Right renal pelvis (tissue), 4 donors: ENCODE measurements at places on chromosomes 3 and 15.
A peak's percentile ranks its signal among the peaks of the same experiment; 100 is the strongest.

DNA sequence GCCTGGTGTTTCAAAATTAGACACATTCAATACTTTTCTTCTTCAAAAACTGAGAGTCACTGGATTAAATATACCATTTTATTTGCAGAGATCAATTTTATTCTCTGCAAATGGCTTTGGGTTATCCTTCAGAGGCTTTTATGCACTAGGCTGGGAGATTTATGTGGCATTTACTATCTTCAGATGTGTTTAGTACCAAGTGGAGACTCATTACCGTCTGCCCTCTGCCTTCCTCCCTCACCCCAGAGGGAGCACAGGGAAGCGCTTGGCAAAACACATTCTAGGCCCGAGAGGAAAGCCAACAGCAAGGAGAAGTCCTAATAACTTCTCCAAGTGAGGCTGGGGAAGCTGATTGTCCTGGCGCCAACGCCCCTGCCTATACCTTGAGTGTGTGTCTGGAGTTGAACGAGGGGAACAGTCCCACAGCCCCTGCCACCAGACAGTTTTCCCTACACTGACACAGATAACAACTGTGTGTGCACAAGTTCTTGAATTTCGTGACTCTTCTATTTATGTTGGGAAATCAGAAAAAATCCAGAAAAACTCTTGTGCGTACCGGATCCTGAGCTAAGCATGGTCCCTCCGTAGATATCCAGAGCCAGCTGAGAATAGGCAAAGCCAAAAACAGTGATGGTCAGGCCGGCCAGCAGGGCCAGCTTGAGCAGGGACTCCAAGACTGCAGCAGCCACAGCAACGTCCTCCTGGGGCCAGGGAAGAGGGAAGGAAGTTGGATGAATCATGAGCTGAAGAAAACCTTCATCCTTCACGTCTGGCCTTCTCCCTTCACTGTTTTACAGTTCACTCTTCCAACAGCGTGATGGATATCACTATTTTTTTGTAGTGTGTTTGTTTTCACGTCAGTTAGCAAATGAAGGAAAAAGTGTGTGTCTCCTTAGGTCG lies 26.6 kb downstream of the RFT1 start:
- no peak for DNase-seq

DNA sequence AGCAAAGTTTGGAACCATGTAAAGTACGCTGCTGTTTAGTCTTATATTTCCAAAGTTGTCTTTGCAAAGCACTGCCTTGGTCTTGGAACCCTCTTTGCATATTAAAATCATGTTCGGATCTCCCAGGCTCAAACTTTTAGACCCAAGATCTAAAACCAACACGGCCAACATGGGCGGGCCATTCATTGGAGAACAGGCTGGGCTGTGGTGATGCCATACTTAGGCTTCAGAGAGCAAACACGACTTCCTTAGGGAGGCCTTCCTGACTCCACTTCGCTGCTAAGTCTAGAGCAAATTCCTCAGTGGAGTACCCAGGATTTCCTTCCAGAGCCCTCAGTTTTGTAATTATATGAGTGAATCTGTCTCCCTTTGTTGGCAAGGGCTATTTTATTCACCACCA lies 3.5 kb downstream of the MAN2C1 start:
- no peak for DNase-seq

GRCh38 chr3:9198899-9199335 lies 50.5 kb downstream of the SRGAP3 start:
- no peak for DNase-seq

DNA sequence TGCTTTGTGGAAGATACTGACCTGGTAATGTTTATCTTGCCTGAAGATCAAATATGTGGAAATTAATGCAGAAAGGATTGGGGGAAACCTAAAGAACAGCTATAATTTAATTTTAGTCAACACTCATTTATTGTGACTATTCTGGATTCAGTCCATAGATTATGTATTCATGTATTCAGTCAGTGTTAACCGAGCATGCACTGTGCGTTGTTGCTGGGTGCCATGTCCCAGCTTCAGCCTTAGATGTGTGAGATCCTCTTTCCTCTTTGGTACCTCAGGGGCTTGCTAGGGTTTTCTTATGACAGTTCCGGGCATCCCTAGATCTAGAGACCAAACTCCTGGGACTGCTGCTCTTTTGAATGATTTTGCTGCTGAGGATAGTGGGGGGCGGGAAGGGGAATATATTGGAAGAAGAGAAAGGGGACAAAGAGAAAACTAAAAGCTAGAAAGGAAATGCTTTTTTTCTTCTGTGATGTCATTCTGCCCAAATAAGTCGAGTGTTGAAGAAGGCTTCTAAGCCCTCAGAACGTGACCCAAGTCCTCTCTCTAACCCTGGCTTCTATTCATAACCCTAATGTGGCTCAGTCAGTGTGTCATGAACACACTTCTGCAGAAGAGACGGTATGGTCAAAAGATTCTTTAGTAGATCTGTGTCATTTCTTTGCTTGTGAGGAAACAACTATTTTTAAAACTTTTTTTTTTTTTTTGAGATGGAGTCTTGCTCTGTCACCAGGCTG lies 33.5 kb downstream of the STARD9 start:
- DNase-seq: no peak

GRCh38 chr3:99332718-99333117 lies 305.7 kb upstream of the COL8A1 start:
- DNase-seq: no peak

GRCh38 chr3:98892263-98892662 lies 9.2 kb downstream of the DCBLD2 start:
- no peak for DNase-seq

DNA sequence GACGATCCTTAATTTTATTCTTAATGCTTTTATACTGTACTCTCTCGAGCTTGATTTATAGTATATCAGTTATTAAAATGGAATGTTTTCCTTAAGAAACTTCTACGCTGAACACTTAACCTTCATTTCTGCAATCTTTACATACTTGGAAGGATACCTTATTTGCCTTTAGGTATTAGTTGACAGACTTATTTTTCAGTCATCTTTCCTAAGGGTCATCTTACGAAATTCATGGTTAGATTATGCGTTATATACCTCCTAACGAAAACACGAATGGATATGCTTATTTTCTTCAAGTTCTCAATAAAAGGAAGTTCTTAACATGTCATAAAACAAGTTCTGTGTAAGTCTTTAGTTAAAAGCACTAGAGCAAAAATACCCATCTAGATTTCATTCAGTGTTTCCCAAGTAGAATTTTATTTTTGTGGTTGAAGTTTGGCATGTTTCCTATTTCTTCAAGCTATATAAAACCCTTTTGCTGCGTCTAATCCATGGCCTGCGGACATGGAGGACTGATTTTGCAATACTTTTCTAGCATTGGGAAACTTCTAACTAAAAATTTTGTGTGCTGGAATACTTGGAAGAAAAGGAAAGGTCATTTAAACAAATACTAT lies 231.3 kb downstream of the TP63 start:
- DNase-seq: no peak

DNA sequence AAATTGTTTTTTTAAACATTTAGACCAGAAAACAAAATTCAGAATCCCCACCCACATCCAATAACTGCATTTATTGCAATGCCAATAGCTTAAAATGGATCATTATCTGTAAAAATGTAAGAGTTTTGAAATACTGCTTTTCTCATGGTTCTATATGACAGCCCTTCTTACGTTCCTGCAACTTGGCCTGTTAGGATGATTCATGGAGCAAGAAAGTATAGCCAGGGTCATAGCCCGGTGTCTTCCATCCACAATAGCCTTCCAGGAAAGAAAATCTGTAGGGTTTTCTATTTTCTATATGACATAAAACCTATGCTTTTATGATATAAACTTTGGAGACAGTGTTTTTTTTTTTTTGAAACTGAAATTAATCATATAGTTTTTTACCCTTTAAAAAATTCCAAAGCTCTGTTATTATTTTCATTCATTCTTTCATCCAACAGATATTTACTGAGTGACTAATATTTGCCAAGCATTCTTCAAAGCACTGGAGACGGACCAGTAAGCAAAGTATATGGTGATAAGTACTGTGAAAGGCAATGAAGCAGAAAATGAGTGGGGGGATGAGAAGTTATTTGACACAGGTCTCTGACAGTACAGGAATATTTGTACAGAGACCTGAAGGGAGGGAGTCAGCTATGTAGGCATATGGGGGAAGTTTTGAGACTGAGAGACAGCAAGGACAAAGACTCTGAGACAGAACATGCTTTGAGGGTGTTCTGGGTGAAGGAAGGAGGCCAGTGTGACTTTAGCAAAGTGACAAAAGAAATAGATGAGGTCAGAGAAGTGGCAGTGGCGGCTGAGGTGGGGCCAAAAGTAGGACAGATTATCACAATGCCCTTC lies 29.0 kb upstream of the SLC2A2 start:
- no peak for DNase-seq

DNA sequence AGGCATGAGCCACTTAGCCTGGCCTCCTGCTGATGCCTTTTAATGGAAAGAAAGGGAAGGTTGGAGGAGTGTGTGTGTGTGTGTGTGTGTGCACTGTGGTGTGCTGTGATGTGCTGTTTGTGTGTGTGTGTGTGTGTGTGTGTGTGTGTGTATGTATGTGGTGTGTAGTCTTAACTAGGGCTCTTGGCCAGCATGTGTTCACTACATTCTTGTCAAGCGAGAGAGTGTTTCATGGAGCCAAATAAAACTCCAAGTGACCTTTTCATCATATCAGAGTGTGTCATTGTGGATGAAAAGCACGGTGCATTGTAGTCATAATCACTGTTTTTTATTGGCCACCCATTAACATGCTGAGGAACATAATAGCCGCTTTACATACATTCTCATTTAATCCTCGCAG lies 30.8 kb upstream of the BHLHE40 start:
- no peak for DNase-seq

DNA sequence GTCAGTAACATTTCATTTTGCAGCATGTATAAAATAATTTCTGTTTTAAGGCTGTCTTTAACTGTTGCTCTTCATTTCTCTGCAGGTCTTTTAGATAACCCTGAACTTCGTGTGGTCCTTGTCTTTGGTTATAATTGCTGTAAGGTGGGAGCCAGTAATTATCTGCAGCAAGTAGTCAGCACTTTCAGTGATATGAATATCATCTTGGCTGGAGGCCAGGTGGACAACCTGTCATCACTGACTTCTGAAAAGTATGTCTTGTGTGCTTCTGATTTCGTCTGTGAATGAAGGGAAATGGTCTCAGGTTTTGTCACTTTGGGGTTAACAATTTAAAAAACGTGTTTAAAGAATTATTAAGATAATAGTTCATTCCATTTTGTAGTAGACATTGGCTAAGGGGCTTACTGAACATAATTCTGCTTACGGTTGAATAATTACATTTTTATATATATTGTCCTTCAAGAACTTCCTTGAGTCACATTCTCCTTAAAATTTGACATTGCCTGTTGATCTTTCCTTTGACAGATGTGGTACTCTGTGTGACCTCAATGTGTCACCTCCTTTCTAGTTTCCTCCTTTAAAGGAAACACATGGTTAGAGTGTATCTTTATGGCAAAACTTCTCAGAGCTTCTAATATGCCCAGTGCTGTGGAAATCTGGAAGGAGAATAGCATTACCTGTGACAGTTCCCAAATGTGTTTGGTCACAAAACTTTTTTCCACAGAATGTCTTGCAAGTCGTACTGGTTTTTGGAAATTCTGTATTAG lies 26.3 kb downstream of the FBXO22 start:
- no peak for DNase-seq

DNA sequence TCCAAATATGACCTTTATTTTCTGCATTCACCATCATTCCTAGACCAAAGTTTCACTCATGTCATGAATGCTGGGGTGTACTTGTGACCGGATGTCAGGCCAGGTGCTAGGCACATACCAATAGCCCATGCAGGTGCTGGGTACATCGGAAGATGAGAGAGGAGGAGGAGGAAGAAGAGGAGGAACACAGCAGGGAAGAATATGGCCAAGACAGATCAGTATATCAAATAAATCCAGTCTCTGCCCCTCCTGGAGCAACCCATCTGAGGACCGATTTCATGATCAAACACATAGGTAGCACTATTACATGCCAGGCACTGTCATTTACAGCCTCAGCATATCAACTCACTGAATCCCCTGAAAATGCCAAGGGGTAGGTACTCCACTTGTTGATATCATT lies 3.0 kb upstream of the WNT7A start:
- DNase-seq: no peak

DNA sequence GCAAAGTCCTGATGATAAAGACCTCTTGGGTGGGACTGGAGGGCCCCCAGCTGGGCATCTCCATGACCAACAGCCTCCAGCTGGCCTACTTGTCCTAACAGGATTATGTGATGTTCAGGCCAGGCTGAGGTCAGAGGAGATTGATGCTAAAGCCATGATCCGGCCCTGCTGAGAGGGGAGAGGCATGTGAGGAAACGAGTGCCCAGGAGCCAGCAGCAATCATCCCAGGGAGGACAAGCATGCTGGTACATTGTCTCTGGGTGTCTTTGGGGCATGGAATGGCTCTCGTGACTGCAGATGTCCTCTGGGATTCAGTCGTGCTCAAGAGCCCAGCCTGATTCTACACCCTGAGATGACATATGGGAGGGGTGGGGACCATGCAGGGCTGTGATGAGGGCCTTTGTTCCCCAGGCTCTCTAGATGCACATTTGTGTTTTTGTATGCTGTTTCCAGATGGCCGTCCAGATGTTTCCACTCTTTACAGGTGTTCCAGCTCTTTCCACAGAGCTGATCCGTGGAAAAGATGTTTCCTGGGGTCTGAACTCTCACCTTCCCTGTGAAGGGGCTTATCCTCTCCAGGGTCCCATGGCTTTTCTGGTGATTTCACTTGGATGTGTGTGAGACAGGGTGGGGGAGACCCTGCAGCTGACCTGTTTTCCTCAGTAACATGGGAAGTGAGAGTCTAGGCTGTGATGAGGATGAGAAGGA lies 20.2 kb downstream of the SLC24A1 start:
- no peak for DNase-seq

- DNase-seq: no peak
These were observed 417.4 kb upstream of the MDFIC2 start for GRCh38 chr3:70729845-70730244.

GRCh38 chr3:125398952-125399351 lies 23.8 kb upstream of the ZNF148 start:
- no peak for DNase-seq

- DNase-seq: no peak
These were observed 53.1 kb downstream of the SPSB4 start for GRCh38 chr3:141104151-141104821.

DNA sequence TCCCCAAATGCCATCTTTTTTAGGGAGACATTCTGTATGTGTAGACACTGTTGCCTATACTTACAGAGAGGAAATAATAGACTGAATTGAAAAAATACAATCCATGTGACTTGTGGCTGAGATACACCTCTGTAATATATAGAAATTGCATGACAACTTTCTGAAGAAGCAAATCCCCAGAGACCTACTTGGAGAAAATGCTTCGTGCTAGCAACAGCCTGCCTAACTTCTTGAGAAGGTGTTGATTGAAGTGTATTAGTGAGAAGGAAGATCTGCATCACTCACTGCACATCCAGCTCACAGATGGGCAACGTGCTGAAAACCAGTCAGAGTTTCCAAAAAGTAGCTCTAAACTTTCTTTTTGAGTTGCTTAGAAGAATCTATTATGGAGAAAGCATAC lies 404.1 kb downstream of the EPHB1 start:
- DNase-seq: no peak

GRCh38 chr3:16550676-16551341 lies 37.3 kb upstream of the RFTN1 start:
- DNase-seq: peak; percentile 66
